ENCODE measurements at places on chromosomes 11 and 22.

GRCh38 chr11:1375955-1376258 lies 13.8 kb upstream of the BRSK2 start:
- H3K36me3 ChIP-seq: no peaks in the 10 kb centered on the region
- no peak overlapping the region for H3K27ac ChIP-seq
- DNase-seq: no peak
- H3K27me3 ChIP-seq: no peaks in the 10 kb centered on the region
- no peak overlapping the region for H3K4me3 ChIP-seq

DNA sequence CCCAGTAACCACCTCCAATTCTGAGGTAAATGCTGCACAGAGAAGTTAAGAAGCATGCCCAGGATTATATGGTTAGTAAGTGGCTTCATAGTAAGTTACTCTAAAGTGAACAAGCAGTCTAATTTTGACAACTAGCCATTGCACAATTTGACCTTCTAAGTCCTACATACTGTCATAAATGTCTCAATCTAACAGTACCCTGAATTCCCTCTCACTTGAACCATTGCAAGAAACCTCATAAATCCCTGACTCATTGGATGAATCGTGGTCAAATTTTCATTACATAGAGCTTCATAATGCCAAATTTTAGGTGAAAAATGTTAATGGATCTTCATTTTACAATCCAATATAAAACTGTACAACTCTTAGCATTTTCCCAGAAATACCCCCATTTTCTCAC lies 217.3 kb upstream of the GRIA4 start:
- H3K4me3 ChIP-seq: no peak overlapping the region
- H3K36me3 ChIP-seq: no peaks in the 10 kb centered on the region
- no peaks in the 10 kb centered on the region for H3K27me3 ChIP-seq
- H3K27ac ChIP-seq: no peak overlapping the region
- no peak for DNase-seq

- no peak overlapping the region for H3K4me3 ChIP-seq
- no peaks in the 10 kb centered on the region for H3K4me1 ChIP-seq
- H3K36me3 ChIP-seq: peaks cover 55% of the 10 kb centered on the region
- H3K27ac ChIP-seq: no peak overlapping the region
Measured at GRCh38 chr11:17298302-17298701, 21.8 kb downstream of the NUCB2 start.

DNA sequence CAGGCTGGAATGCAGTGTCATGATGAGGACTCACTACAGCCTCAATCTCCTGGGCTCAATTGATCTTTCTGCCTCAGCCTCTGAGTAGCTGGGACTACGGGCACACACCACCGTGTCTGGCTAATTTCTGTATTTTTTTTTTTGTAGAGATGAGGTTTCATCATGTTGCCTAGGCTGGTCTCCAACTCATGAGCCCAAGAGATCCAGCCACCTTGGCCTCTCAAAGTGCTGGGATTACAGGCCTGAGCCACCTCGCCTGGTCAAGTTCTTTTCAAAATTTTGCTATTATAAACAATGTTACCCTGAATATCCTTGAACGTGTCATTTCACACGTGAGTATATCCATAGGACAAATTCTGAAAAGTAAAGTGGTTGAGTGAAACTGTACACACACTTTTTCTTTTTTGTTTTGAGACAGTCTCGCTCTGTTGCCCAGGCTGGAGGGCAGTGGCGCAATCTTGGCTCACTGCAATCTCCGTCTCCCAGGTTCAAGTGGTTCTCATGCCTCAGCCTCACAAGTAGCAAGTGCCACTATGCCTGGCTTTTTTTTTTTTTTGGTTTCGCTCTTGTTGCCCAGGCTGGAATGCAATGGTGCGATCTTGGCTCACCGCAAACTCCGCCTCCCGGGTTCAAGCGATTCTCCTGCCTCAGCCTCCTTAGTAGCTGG lies 21.6 kb upstream of the EP300 start:
- H3K4me1 ChIP-seq: no peaks in the 10 kb centered on the region
- no peaks in the 10 kb centered on the region for H3K27me3 ChIP-seq
- H3K27ac ChIP-seq: no peak overlapping the region
- H3K4me3 ChIP-seq: no peak overlapping the region

DNA sequence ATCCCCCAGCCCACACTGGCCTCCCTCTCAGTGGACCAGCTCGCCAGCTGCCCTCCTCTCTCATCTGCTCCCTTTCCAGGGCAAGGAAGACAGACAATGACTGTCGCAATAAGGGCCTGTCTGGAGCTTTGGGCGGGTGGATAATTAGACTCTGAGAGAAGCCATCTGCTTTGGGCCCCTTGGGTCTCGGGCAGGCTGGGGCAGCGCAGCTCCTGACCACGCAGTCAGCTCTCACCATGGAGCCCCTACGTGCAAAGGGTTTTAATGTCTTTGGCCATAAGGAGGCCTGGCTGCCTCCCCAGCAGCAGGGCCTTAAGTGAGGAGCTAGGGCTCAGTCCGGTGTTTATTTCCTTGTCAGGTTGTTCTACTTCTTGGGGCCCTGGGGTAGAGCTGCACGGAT lies 153.9 kb downstream of the CHST1 start:
- no peak for DNase-seq
- no peaks in the 10 kb centered on the region for H3K4me1 ChIP-seq
- no peak overlapping the region for H3K27ac ChIP-seq
- H3K27me3 ChIP-seq: no peaks in the 10 kb centered on the region
- no peak overlapping the region for H3K4me3 ChIP-seq

Measured in RWPE2 (cell line).